ENCODE measurements at places on chromosomes 2 and 18. TPM values are rescaled to one million over a fixed set of nuclear protein-coding genes. Genes with fewer than 3 reads are reported as not detected.

- no peak overlapping the region for H3K4me3 ChIP-seq
- peak; percentile 45 for DNase-seq
- H3K27me3 ChIP-seq = no peaks in the 10 kb centered on the region
- H3K27ac ChIP-seq = peak overlapping the region; percentile 61
- H3K4me1 ChIP-seq = peaks cover 22% of the 10 kb centered on the region
These were observed 43.0 kb upstream of the EHBP1 start for GRCh38 chr2:62662554-62662953.

- no peak for DNase-seq
- no peak overlapping the region for H3K4me3 ChIP-seq
- no peaks in the 10 kb centered on the region for H3K36me3 ChIP-seq
- no peaks in the 10 kb centered on the region for H3K27me3 ChIP-seq
These were observed 31.3 kb downstream of the DARS1 start for GRCh38 chr2:135954020-135954601.

- H3K4me3 ChIP-seq = no peak overlapping the region
- H3K27me3 ChIP-seq = no peaks in the 10 kb centered on the region
- H3K27ac ChIP-seq = no peak overlapping the region
- H3K36me3 ChIP-seq = no peaks in the 10 kb centered on the region
These were observed 37.1 kb downstream of the EVA1A start for GRCh38 chr2:75523313-75524275.

GRCh38 chr2:101145406-101145805 lies 5.8 kb downstream of the TBC1D8 start:
- no peaks in the 10 kb centered on the region for H3K36me3 ChIP-seq
- H3K27me3 ChIP-seq = no peaks in the 10 kb centered on the region
- no peak overlapping the region for H3K4me3 ChIP-seq
- DNase-seq = no peak
- no peaks in the 10 kb centered on the region for H3K4me1 ChIP-seq

DNA sequence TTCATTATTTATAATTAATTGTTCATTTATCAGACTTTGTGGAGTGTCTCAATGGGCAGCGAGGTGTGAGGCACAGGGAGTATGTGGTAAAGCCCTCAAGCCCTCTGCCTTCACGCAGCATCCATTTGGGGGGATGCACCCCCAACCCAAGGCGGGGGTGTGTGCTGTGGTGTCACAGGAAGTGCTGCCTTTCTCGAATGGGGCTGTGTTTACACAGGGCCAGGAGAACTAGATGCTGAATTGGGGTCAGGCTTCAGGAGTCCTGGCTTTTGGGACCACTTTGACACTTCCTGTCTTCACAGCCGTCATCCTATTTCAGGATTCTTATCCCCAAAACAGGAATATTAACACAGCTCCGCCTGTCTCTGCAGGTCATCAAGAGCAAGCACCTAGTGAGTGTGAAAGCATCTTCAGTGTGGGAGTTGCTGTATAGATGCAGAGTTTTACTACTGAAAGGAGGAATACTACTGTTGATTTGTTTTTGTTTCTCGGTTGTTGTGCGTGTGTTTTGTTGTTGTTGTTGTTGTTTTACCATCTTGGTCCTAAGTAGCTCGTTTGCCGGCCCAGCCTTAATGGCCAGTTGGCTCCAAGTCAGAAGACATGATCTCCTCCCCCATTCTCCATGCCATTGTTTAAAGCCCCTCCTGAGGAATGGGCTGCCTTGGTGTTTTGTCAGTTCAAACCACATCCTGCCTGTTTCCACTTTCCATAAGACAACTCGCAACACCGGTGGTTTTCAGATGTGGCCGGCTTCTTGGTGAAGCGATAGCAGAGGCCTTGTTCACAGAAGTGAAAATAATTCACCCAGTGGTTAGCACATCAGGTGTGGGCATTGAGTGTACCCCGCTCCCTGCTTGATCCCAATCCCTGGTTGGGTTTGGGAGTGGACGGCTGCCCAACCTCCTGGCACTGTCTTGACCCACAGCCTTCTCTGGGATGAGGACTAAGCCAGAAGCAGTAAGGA lies 221.3 kb downstream of the BCL2 start:
- H3K4me3 ChIP-seq = no peak overlapping the region
- no peak for DNase-seq
- H3K4me1 ChIP-seq = no peaks in the 10 kb centered on the region
- no peak overlapping the region for H3K27ac ChIP-seq

GRCh38 chr2:223614534-223614933 lies 12.4 kb upstream of the SCG2 start:
- no peaks in the 10 kb centered on the region for H3K27me3 ChIP-seq
- no peaks in the 10 kb centered on the region for H3K4me1 ChIP-seq
- no peak overlapping the region for H3K4me3 ChIP-seq
- no peak for DNase-seq

DNA sequence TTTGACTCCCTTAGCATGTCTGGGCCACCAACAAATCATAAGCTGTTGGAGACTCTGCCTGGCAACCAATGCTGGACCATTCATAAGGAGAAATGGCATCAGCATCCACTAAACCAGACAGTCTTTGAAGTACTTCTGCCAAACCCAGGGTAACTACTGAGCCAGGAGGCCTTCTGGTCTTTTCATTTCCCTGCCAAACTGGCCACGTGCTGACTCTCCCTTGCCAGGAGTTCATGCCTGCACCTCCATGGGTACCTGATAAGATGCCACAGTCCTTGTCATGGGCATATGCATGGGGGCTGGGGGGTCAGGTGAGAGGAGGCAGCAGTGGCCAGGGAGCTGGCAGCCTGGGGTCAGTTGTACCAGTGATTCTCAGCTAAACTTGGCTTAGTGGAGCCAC lies 34.2 kb upstream of the DAPL1 start:
- H3K27ac ChIP-seq = no peak overlapping the region
- no peak overlapping the region for H3K4me3 ChIP-seq
- no peaks in the 10 kb centered on the region for H3K27me3 ChIP-seq
- DNase-seq = no peak

GRCh38 chr2:77519164-77519887 lies 2.9 kb downstream of the LRRTM4 start:
- no peak overlapping the region for H3K27ac ChIP-seq
- H3K4me3 ChIP-seq = no peak overlapping the region
- H3K36me3 ChIP-seq = no peaks in the 10 kb centered on the region
- H3K4me1 ChIP-seq = no peaks in the 10 kb centered on the region
- H3K27me3 ChIP-seq = peaks cover 3% of the 10 kb centered on the region

GRCh38 chr2:239904496-239904895 lies 120.6 kb downstream of the NDUFA10 start:
- H3K27me3 ChIP-seq = no peaks in the 10 kb centered on the region
- no peak overlapping the region for H3K4me3 ChIP-seq
- H3K4me1 ChIP-seq = no peaks in the 10 kb centered on the region
- no peaks in the 10 kb centered on the region for H3K36me3 ChIP-seq
- no peak overlapping the region for H3K27ac ChIP-seq

DNA sequence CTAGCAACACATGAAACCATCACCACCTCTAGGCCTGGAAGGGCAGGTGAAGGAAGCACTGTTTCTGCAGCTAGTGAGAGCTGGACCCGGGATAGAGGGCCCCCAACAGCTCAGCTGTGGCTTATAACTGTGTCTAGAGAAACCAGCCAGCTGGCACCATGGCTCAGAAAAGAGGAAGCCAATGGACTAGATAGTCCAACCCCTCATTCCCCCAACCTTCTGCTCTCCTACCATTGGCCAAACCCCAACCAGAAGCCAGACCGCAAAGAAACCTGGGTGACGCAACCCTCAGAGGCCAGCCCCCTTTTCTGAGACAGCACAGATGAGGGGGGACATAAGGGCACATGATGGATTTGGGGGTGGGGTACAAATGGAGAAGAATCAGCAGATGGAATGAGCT lies 24.3 kb downstream of the SMYD1 start:
- no peak for DNase-seq
- H3K27me3 ChIP-seq = no peaks in the 10 kb centered on the region
- no peaks in the 10 kb centered on the region for H3K36me3 ChIP-seq

- no peaks in the 10 kb centered on the region for H3K36me3 ChIP-seq
- H3K4me1 ChIP-seq = peaks cover 39% of the 10 kb centered on the region
- H3K27ac ChIP-seq = peak overlapping the region; percentile 28
- no peak overlapping the region for H3K4me3 ChIP-seq
- no peak for DNase-seq
These were observed 114.4 kb upstream of the HAAO start for GRCh38 chr2:42906557-42907411.

The REG1B gene
- not detected for total RNA-seq

DNA sequence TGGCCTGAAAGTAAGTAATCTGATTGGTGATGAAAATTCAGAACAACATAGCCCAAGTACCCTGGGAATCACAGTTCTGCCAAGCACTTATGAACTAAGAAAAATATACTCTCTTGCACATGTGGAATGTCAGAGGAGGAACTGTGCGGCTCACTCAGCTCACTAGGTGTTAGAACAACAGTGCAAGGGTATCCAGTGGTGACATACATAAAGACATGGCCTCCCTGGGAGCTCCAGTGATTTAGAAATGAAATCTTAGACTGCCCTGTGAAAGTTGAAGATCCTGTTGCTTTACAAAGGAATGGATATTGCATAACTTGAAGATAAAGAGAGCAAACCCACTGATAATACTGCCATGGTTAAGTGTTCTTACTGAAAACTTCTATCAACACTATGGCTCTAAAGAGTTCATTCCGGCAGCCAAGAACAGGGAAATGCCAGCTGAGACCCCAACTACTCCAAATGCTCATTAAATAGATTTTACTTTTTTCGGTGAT lies 246.2 kb downstream of the ARHGAP15 start:
- DNase-seq = no peak
- H3K27me3 ChIP-seq = no peaks in the 10 kb centered on the region
- H3K4me3 ChIP-seq = no peak overlapping the region
- no peaks in the 10 kb centered on the region for H3K4me1 ChIP-seq
- H3K27ac ChIP-seq = no peak overlapping the region

DNA sequence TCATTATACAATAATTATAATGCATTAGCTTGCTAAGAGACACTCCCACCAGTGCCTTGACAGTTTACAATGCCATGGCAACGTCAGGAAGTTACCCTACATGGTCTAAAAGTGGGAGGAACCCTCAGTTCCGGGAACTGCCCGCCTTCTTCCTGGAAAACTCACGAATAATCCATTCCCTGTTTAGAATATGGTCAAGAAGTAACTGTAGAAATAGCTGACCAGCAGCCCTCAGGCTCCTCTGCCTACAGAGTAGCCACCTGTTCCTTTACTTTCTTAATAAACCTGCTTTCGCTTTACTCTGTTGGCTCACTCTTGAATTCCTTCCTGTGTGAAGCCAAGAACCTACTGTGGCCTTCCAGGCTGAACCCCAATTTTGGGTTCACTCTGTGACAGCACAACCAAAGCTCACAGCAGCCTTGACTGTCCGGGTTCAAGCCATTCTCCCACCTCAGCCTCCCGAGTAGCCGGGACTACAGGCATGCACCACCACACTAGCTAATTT lies 20.0 kb upstream of the PTPN2 start:
- no peak for DNase-seq
- H3K4me3 ChIP-seq = no peak overlapping the region
- no peaks in the 10 kb centered on the region for H3K27me3 ChIP-seq
- no peaks in the 10 kb centered on the region for H3K4me1 ChIP-seq
- no peaks in the 10 kb centered on the region for H3K36me3 ChIP-seq
- H3K27ac ChIP-seq = no peak overlapping the region

DNA sequence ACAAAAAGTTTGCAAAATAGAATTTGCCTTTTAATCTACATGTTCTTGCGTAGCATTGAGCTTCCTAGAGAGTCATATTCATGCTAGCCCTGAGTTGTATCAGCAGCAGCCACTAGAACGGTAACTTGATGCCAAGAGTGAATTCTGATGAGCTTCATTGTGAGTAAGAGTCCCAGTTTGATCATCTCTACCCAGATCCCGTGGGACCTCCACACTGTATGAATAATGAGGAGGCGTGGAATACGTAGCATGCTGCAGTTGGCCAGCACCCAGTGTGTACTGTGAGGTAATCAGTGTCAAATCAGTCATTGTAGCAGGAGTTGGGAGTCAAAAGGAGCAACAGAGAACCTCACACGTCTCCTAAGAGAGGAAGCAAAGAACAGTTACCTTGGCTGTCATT lies 197.9 kb downstream of the NEDD4L start:
- H3K36me3 ChIP-seq = no peaks in the 10 kb centered on the region
- DNase-seq = no peak
- no peaks in the 10 kb centered on the region for H3K27me3 ChIP-seq
- no peaks in the 10 kb centered on the region for H3K4me1 ChIP-seq
- H3K4me3 ChIP-seq = no peak overlapping the region
- H3K27ac ChIP-seq = no peak overlapping the region

The ACOXL gene
- total RNA-seq = not detected

GRCh38 chr2:8514796-8515758 lies 166.8 kb upstream of the ID2 start:
- peak; percentile 64 for DNase-seq
- H3K27me3 ChIP-seq = no peaks in the 10 kb centered on the region
- no peak overlapping the region for H3K4me3 ChIP-seq
- no peak overlapping the region for H3K27ac ChIP-seq

The CNGA3 gene
- total RNA-seq = 0.28 TPM

DNA sequence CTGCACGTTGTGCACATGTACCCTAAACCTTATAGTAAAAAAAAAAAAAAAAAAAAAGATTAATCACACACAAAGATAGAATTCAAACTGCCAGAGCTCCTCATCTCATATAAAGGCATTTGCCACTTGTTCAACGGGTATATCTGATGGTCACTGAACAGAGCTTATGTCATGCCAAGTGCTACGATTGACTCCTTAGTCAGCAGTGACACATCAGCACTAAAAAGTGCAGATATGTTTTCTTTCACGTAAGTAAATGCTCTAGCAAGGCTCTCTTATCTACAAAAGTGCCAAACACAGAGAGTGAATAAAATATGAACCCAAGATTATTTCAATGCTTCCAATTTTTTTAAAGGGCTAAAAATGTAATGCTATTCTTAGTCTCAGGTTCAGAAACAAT lies 1.1 kb downstream of the LMAN1 start:
- no peaks in the 10 kb centered on the region for H3K27me3 ChIP-seq
- H3K27ac ChIP-seq = no peak overlapping the region
- H3K4me3 ChIP-seq = no peak overlapping the region
- DNase-seq = no peak
- no peaks in the 10 kb centered on the region for H3K36me3 ChIP-seq

The PREPL gene
- total RNA-seq = 58.3 TPM

DNA sequence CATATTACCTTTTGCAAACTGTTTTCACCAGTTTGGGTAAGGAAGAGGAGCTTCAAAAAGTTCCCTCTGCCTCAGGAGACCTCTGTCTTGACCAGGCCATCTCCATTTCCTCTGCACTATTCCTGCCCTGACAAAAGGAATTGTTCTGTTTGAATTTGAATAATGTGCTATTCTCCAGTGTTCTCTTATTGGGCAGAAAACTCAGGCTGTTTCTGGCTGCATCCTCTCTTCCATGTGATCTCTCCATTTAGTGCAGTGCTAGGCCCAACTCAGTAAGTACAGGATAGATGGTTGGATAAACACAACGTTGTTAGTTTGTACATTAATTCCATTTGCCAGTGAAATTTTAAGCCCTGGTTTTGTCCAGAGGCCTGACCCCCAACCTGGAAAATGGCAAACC lies 102.2 kb upstream of the CELF4 start:
- H3K36me3 ChIP-seq = no peaks in the 10 kb centered on the region
- no peaks in the 10 kb centered on the region for H3K4me1 ChIP-seq
- no peak overlapping the region for H3K4me3 ChIP-seq
- DNase-seq = no peak

Data from adrenal gland (tissue), 19 donors.